ENCODE measurements at places on chromosomes 5 and 9.

DNA sequence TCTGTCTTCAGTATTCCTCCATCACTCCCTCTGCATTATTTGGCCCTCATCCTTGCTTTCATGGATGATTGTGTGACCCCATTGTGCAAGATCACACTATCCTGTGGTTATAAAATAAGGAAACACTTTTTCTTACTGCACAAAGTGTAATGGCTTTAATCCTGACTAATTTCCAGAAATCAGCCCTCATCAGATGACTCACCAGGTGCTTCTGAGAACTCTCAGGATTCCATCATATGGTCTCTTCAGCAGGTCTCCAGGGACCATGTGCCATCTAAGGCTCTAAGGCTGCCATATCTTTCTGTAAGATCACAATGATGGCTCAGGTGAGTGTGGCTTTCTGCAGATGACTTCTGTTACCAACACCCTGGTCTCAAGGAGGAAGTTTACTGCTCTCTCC lies 27.3 kb upstream of the FER start:
- DNase-seq, result no peak

- DNase-seq, result no peak
Measured at GRCh38 chr9:100397529-100398266, 29.2 kb upstream of the MSANTD3 start.

DNA sequence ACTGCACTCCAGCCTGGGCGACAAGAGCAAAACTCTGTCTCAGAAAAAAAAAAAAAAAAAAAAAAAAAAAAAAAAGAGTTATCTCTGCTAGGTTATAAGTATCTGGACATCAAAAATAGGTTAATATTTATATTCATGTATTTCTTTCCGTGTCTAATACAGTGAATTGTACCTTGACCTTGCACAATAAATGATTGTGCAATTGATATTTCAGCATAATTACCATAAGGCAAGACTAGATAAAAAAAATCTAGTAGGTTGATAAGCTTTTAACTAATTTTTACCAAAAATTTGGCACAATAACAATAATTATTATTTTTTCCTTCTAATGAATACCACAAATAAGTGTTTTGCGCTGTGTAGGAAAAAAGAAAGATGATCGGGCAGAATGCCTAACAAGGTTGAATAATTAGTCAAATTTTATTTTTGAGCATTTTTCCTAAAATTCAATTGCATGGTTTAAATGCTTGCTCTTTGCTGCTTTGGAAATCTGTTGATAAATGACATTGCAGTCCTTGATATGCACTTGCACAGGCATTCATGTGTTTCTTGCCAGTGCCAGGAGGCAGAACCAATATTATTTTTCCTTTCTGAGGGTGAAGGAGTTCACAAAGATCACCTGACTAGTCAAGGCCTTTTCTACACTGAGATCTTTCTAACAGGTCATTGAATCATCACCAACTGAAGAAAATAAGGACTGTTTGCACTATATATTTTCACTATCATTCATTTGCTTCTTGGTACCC lies 127.5 kb downstream of the ARRDC3 start:
- no peak for DNase-seq

- peak; percentile 66 for DNase-seq
Measured at GRCh38 chr5:34474573-34475021, 181.5 kb upstream of the RAI14 start.

GRCh38 chr5:151700820-151701219 lies 14.1 kb upstream of the SPARC start:
- DNase-seq, result peak; percentile 64

DNA sequence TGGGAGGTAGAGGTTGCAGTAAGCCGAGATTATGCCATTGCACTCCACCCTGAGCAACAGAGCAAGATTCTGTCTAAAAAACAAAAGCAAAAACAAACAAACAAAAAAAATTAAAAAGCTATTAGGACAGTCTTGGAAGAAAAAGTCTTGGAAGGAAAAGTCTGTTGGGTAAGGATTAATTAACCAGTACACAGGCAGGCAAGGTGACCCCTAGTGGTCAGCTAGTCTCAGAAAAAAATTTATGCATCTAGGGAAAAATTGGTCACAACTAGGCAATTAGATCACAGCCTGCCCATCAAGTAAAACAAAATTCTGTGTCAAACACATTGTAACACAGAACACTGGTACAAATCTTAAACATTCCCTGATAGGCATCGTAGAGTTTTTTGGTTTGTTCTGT lies 6.7 kb upstream of the ANKRD18B start:
- peak; percentile 35 for DNase-seq

GRCh38 chr5:138595180-138595795 lies 20.1 kb upstream of the HSPA9 start:
- no peak for DNase-seq

DNA sequence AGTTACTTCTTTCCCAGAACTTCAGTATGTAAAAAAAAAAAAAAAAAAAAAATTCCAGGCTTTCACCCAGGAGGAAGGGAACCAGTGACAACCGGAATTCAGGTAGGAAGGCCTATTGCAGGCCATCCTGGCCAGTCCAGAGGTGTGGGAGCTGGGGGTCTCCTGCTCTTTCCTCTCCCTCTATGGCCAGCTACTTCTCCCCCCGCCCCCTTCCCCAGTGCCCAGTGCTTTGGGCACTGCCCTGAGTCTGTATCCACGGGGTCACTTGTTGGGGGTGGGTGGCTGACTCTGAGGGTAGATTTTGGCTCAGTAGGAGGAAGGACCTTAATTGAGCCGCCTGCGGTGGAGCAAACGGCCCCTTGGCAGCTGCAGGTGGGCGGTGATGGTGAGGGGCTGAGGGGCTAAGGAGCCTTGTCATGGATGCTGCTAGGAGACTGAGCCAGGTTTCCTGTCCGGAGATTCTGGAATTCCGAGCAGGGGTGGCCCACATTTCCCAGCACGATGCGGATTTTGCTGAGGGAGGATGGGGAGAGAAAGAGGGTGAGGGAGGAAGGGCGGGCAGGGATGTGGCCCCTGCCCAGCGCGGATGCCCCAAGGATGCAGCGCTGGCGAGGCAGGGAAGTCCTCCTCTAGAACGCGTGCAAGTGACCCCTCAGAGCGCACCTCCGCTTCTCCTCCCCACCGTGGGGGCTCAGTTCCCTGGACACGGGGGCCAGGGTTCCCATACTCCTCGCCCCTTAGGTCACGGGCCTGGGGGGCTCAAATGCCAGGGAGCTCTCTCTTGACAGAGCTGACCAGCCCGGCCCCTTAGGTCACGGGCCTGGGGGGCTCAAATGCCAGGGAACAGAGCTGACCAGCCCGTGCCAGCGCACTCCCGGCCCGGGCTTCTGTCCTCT lies 1.2 kb upstream of the PHF2 start:
- DNase-seq, result no peak

GRCh38 chr9:91786132-91786896 lies 163.7 kb downstream of the ROR2 start:
- DNase-seq, result no peak

DNA sequence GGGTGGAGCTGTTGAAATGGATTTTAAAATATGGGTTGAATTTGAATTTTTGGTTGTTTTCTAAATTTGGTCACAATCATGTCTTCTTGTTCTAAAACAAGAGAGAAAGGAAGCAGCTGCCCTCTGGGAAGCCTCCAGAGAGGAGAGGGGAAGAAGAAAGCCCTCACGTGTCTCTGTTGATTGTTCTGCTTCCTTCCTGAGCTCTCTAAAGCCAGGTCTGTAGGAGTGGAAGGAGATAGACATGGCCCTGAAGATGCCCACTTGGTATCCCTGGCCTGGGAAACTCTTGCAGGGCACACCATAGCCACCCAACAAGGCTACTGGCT lies 59.6 kb downstream of the GALNT12 start:
- DNase-seq, result no peak

DNA sequence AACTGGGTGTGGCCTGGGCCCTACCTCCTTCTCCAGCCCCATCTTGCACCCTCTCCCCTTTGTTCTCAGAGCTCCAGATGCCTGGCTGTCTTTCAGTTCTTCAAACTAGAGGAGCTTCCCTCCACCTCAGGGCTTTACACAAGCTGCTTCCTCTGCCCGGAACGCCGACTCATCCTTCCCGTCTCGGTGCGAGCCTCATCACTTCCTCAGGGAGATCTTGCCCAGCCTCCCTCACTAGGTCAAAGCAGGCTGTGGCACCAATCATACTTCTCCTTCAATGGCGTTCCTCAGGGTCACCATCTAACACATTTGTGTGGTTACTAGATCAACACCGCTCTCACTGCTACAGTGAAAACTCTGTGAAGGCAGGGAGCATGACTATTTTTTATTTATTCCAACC lies 56.2 kb upstream of the ZSWIM6 start:
- peak; percentile 26 for DNase-seq

- DNase-seq, result no peak
Measured at GRCh38 chr5:149416987-149417710, 38.1 kb upstream of the IL17B start.

DNA sequence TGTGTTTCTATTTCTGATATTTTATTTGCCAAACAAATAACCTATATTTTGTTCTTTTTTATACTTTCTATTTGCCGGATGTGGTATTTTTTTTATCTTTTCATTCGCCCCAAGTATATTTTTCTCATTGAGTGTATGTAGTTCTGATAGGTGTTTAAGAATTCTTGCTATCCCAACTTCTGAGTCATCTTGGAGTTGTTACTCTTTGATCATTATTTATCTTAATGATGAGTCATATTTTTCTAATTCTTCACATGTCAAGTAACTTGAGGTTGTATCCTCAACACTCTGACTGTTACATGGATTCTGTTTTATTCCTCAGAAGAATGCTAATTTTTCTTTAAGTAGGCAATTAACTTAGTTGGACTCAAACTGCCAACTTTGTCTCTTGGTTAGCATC lies 498.1 kb downstream of the TLE1 start:
- DNase-seq, result no peak

DNA sequence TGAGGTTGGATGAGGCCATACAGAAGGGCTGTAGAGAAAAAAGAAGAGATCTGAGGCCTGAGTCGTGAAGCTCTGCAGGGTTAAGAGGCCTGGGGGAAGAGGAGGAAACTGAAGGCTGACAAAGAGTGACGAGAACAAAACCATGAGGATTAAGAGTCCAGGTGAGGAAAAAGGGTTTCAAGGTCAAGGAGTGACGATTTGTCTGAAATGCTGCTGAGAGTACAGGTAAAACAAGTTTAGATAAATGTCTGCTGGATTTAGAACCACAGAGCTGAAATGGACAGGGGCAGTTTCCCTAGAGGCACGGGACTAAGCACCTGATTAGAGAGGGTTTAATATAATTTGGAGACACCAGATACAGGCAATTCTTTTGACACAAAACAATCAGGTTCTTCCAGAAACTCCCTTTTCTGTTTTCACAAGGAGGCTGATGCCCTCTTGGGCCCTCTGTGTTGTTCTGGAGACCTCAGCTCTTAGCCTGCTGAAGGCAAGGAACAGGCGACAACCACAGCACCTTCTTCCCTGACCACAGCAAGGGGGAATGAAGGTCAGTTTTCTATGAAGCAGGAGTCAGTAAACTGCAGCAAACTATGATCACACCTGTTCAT lies 14.6 kb upstream of the GCNT1 start:
- no peak for DNase-seq

GRCh38 chr5:53545744-53546143 lies 14.7 kb upstream of the NDUFS4 start:
- no peak for DNase-seq

DNA sequence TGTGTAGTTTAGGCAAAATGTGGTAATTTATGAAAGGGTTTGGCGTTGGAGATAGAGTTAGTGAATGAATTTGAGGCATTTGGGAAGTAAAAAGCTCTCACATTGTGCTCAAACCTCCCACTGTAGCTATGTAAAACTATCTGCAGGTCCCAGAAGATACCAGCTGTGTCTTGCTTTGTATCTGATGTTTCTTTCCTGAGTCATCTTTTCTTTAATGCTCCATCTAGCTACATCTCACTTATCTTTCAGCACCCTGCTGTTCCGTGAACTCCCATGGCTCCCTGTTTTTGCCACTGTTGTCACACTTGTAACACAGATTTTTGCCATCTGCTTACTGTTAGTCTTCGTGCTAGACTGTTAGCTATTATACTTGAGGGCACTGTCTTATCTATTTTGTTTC lies 253.1 kb downstream of the NPR3 start:
- DNase-seq, result no peak

- no peak for DNase-seq
Measured at GRCh38 chr9:134525841-134526583, 115.6 kb upstream of the COL5A1 start.

GRCh38 chr5:127441799-127442484 lies 75.5 kb upstream of the PRRC1 start:
- DNase-seq, result no peak

GRCh38 chr5:141732417-141732816 lies 50.4 kb upstream of the ARAP3 start:
- DNase-seq, result no peak

GRCh38 chr5:138610918-138611677 lies 35.9 kb upstream of the HSPA9 start:
- no peak for DNase-seq

- no peak for DNase-seq
Measured at GRCh38 chr9:111187376-111187775, 142.6 kb downstream of the OR2K2 start.

DNA sequence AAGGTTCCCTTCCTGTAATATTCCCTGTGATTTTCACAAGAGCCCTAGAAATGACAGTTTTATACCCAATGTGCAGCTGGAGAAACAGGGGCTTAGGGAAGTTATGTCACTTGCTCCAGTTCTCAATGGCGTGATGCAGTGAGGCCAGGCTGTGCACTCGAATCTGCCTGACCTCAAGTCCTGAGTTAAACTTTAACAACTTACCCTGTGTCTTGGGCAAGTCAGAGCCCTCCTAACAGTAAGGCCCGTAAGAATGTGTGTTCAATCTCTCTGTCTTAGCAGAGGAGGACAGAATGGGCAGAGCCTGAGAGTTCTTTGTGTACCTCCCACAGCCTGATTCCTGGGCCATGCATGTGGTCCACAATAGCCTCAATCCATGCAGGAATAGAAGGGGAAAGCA lies 181.1 kb downstream of the TRIM32 start:
- DNase-seq, result peak; percentile 92

DNA sequence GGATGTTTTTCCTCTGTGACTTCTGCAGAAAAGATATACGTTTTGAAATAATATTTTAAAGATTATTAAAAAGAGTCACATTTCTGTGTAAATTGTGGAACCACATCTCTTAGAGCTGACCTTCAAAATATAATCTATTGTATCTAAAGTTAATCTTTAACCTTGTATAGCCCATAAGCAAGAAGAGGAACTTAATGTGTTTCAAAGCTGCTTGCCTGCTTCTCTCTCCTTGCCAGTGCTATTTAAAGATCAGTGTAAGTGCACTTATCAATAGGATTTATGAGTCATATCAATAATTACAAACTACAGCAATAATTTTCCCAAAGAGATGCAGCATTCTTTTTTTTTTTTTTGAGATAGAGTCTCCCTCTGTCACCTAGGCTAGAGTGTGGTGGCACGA lies 29.4 kb upstream of the GDA start:
- no peak for DNase-seq

GRCh38 chr5:145775411-145775810 lies 59.7 kb downstream of the PRELID2 start:
- no peak for DNase-seq

GRCh38 chr5:112757468-112758208 lies 20.0 kb downstream of the APC start:
- peak; percentile 55 for DNase-seq

- no peak for DNase-seq
Measured at GRCh38 chr5:31587546-31587945, 51.4 kb upstream of the PDZD2 start.

Measured in RCC 7860 (cell line).